Heart left ventricle (tissue), 16 donors: ENCODE measurements at places on chromosomes 2 and 18.

GRCh38 chr2:62440281-62440946, 65.6 kb downstream of the TMEM17 start:
- no peak for DNase-seq

- no peak for DNase-seq
Measured at GRCh38 chr2:186968277-186968676, 119.3 kb upstream of the ZSWIM2 start.

DNA sequence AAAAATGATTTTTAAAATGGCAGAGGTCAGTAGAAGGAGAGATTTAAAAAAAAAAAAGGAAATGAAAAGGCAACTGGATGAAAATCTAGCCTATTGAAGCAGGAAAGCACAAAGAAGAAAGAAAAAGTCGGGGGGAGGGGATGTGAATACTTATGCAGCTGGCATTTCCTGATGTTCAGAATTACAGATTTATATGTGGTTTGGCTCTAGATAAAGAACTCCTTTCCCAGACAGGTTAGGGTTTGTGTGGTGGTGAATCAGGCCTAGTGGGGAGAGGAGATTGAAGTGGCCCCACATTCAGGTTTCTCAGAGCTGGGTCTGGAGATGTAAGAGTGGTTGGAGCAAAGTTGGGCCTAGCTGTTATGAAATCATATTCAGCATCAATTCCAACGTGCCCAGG, 394.4 kb downstream of the FIGN start:
- DNase-seq = no peak

- peak; percentile 78 for DNase-seq
Measured at GRCh38 chr18:48676756-48677368, 138.0 kb downstream of the CTIF start.

DNA sequence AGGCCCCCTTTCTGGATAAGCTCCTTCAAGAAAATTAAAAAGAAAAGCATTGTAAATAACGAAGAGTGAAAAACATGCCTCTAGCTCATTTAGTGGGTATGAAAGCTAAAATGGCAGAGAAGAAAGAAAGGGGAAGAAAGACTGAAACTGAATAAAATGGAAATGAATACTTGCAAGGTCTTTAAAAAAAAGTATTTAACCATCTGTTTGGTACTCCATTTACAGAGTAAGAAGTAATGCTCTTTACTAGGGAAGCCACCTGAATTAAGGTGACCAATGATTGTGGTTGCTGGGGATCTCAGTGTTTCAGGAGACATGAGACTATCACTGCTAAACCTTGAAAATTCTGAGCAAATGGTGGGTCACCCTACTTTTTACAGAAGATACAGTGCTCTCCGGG, 17.7 kb upstream of the ARL5A start:
- DNase-seq = no peak

- DNase-seq = no peak
Measured at GRCh38 chr2:52084759-52085158, 1052.8 kb upstream of the NRXN1 start.

DNA sequence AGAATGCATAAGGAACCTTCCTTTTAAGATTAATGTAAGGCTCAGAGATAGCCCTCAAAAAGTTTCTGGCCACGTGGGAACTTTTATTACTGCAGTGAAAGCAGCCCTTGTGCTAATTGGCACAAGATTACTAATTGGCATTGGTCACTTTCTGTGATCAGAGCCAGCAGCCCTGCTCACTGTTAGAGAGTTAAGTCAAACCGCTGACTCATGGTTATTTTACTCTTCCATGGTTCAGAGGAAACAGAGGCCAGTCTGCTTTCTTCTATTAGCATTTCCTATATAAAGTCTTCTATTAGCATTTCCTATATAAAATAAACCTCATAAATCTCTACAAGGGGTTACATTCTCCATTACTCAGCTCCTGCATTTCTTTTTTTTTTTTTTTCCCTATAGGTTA, 1.5 kb upstream of the SLC35G4 start:
- no peak for DNase-seq

DNA sequence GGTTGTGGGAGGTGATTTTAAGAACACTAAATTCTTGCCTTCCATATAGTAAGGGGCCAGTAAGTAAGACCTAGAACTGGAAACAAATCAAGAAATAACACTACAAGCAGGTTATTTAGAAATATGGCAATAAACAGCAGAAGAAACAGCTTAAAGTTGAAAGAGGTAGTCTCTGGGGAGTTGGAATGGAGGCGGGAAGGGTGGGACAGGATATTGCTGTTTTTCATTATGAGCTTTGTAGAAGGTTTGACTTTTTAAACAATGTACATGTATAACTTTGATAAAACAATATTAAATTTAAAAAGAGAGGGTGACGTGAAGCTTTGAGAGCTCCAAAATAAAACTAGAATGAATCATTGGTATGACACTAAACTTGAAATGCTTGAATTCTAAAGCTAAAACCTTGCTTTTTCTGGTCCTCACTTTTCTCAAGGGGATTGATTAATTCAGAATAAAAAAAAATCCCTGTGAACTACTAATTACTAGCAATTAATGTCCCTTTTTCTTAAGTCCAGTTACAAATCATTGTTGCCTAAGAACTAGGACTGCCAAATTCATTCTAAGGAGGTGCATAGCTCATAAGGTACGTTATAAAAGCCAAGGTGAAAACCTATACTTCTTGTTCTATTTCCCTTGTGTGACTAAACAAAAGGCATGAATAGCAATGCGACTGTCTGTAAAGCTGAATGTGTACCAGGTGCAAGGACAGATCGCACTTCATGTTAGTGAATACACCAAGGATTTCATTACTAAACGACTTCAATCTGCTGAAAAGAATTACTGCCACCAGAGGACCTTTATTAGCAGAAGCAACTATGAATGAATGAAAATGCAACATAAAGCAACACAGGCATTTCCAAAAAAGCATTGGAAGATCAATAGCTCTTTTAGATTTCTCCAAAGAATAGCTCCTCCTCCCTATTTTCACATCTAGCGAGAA, 177.5 kb downstream of the RBM43 start:
- no peak for DNase-seq

GRCh38 chr2:110126086-110126773, 10.6 kb upstream of the MALL start:
- no peak for DNase-seq

DNA sequence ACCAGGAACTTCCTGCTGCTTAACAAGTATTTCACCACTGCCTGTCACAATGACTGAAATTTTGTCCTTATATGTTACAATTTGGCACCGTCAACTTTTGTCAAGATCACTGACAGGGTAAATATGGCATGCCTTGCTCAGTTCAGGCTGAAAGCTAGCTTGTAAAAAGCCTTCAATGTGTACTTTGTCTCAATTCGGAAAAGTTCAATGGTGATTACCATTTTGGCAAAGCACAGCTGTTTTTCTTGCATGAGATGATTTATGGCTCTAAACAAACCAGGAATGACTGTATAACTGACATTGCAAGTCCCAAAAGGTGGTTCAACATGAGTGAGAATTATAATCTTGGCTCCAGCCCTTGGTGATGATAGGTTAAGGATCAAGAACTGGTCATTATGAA, 1255.2 kb downstream of the CNTNAP5 start:
- no peak for DNase-seq

GRCh38 chr2:101307950-101308431, 510 bp downstream of the RNF149 start:
- no peak for DNase-seq

DNA sequence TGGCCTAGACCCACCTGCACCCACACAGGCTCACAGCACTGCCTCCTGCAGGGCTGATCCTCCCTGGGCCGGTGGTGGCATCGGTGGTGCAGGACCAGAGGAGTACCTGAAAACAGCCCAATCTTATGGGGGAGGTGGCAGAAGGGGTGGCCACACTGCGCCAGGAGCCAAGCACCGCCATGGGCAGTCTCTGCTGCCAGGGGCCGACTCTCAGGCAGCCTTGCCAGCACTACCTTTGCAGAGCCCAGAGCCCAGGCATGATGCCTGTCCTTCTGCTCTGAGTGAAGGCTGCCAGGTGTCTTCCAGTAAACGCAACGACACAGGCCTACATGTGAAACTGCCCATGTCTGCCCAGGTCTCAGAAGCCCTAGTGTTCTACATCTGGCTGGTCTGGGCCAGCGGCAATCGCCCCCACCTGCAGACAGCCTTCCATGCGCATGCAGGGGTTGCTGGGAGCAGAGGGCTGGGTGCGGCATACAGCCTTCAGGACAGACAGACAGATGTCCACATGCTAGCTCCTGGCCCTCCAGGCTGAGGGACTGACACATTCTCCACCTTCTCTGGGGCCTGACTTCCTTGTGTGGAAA, 6.8 kb downstream of the HS6ST1 start:
- peak; percentile 13 for DNase-seq

DNA sequence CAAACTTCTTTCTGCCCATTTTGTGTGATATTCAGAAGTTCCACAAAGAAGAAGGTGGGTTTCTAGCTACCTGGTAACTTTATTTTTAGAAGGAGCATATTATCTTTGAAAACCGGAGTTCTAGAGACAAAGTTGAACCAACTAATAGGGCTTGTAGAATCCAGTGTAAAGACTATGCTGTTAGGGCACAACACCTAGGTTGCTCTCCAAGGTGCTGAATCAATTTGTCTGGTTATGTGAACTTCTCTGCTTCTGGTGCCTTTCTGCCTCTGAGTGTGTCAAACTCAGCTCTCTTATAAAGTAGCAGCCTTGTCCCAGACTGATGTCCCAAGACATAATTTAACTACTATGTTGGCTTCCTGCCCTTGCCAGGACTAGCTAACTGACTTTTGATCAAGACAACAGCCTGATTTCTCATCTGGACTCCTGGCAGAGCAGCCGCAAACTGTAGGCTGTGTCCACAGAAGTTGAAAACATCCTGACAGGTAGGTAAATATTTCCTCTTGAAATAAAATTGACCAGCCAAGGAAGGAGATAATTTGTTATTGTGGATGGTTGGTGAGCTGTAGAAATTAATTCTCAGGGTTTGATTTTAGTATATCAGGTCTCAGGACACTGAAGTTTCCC, 119.4 kb downstream of the CYRIA start:
- DNase-seq = no peak

GRCh38 chr18:6495536-6495935, 80.8 kb upstream of the L3MBTL4 start:
- no peak for DNase-seq

- no peak for DNase-seq
Measured at GRCh38 chr2:159075727-159076126, 107.3 kb downstream of the TANC1 start.

GRCh38 chr2:120182019-120182560, 41.1 kb downstream of the TMEM185B start:
- DNase-seq = no peak

DNA sequence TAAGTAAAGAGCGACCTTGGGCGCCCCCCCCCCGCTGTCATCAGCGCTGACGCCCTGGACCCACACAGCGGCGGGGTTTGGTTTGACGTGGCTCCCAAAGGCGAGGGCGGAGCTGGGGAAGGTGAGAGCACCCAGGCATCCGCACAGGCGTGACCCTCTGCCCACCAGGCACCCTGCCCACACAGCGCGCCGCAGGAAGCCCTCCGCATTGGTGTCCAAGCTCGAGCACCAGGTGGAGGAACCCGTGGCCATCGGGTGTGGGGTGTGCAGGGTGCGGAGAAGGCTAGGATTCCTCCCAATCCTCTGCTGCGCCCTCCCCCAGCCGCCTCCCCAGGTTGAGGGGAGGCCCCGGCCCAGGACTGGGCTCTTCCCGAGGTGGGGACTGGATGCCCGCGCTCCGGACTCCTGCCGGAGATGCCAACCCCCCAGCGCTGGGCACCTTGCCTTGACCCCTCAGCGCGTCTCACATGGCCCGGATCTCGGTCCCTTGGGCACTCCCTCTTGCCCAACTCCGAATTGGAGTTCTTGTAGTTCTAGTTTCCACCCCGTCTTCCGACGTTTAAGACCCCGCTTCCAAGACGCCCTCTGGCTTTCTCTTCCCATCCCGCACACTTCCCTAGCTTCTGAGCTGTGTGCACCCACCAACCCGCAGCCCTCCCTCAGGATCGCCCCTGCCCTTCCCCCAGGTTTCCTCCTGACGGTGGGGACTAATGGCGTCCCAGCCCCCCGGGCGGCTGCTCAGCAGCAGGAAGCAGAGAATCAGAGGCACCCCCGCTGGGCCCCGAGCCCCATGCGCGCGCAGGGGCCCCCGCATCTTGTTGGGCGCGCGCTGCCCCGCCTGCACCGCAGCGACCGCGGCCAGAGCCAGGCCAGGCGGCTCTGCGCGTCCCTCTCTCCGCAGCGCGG, 25.9 kb upstream of the RESP18 start:
- no peak for DNase-seq

GRCh38 chr2:15238028-15238427, 323.1 kb downstream of the NBAS start:
- DNase-seq = no peak

GRCh38 chr2:120220756-120221155, 2.4 kb downstream of the TMEM185B start:
- no peak for DNase-seq

DNA sequence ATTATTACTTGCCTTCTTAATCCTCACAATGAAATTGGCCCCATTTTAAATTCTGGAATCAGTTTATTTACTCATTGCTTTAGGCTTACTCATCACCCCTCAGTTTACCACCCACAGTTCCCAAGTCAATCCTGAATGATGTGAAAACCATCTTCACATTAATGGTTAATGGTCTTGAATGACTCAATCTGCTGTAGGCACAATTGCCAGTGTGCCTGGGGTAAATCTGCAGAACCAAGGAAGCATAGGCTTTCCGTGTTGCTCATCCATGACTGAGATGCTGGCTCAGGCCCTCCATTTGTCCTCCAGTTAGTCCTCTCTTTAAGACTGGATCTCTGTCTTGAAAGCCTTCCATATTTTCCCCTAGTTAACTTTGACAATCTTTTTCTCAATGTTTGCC, 164.5 kb downstream of the PMAIP1 start:
- DNase-seq = no peak

DNA sequence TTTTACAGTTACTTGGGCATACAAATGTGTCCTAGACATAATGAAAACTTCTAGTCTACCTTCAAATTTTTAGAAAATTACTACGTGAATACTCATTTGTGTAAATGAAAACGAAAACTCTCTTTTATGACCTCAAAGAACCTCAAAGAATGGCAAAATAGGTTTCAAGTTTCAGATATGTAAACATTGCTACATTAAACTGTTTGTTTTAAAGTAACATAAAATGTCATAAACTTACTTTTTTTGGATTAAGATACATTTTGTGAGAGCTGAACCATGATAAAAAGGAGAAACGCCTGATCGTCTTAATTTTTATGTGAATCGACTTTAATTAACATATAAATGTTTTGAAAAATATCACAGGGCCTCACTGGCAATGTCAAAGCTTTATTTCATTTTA, 91.4 kb downstream of the PPP1R1C start:
- DNase-seq = no peak

DNA sequence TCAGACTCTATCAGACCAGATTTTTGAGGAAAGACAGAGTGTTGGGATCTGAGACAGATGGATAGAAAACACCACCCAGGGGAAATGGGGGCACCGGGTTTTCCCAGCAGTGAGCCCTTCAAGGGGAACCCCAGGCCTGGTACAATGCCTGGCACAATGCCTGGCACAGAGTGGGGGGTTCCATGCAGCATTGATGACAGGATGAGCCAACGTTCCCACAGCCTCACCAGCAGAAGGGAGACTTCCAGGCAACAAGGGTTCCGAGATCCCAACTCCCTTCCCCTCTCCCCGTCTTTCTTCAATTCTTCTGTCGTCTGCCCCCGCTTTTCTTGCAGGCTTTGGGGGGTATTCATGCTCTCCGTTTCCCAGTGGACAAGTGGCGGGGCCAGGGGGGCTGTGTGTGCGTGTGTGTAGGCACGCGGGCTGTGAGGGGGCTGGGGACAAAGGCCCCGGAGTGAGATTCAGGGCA, 132.1 kb upstream of the HAAO start:
- no peak for DNase-seq
